ENCODE measurements at places on chromosomes 4 and X.

GRCh38 chr4:165738571-165738970, 134.5 kb upstream of the TLL1 start:
- DNase-seq = no peak

- DNase-seq = no peak
These were observed 215.4 kb downstream of the KDR start for GRCh38 chr4:54909961-54910360.

- no peak for DNase-seq
These were observed 977 bp downstream of the RNF175 start for GRCh38 chr4:153758688-153759406.

GRCh38 chr4:53994382-53995102, 69.9 kb downstream of the CHIC2 start:
- no peak for DNase-seq

GRCh38 chr4:113398441-113399143, 349.1 kb downstream of the ANK2 start:
- DNase-seq = no peak

DNA sequence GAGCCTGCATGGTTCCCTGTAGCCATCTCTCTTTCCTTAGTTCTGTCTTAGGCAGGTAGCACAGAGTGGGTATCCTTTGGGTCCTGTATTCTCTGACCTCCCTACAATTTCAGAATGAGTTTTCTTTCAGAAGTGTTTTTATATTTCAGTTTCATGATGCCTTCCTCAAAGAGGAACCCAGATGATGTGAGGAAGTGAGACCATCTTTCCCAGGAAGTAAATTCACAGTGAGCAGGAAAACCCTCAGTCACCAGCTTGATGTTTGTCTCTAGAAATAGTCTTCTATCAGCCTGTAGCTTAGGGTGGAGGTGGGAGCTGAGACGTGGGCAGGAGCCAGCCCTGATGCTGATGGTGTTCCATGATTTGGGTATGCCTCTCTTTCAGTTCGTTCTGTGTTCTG, 16.9 kb downstream of the PLAC1 start:
- no peak for DNase-seq

- no peak for DNase-seq
These were observed 50.7 kb downstream of the CHST7 start for GRCh38 chrX:46624090-46624786.

DNA sequence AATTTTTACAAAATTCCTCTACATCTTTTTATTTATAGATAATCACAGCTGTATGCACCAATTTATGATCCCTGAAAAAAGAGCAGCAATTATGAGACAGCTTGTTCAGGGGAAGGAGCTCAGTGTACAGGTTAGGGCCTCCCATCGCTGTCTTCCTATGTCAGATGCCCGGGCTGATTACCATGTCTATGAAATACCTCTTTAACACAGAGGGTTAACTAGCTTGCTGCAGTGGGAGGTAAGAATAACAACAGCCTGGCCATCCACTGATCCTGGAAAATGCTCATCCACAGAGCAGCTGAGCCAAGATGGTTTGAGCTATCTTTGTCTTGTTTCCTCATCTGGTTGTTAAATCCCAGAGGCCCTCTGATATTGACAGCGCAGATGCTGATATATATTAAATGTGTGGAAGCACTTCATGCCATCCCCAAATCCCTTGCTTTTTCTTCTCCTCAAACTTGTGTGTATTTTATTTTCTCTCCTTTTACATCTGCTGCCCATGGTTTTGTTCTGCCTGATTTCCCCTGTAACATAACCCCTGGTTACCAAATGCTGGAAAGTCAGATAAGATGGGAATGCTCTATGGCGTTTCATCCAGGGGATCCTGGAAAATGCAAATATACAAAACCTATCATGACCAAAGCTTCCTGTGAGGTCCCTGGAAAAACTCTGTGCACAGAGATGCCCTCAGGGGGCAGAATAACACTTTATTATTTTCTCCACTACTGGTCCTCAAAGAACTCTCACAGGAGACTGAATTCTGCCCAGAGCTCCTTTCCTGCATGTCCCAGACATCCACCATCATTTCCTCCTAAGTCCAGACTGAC, 85.8 kb upstream of the PUDP start:
- DNase-seq = peak; percentile 6

- DNase-seq = no peak
These were observed 56.4 kb downstream of the NBDY start for GRCh38 chrX:56785442-56785841.

- DNase-seq = no peak
These were observed at the start of gene LNX1 for GRCh38 chr4:53591372-53591892. TSS of gene LNX1 (minus strand) at chr4:53591486. CDS start at chr4:53574002, 17,484 bp downstream.

GRCh38 chr4:146520896-146521540, 722 bp downstream of the SLC10A7 start:
- peak; percentile 63 for DNase-seq

DNA sequence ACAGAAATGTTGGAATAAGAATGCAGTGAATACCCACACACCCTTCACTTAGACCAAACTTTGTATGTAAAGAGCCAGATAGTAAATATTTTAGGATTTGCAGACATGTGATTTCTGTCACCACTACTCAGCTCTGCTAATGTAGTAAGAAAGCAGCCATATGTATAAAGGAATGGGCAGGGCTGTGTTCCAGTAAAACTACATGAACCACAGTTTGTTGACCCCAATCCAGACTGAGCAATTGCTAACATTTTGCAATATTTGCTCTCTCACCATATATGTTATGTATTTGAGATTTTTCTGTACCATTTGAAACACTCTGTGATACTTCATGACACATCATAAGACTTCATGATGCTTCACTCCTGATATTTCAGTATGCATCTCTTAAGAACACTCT, 32.0 kb upstream of the TBC1D1 start:
- DNase-seq = peak; percentile 7

Measured in fibroblast of mammary gland (primary cell).